NCI-H1105 treated with DMSO at 0.1 percent for 48 hours (cell line): ENCODE measurements at places on chromosomes 6 and 20.

GRCh38 chr6:33740204-33740608, 6.5 kb downstream of the IP6K3 start:
- no peak for DNase-seq

GRCh38 chr6:15990179-15990578, 138.7 kb upstream of the MYLIP start:
- DNase-seq, result no peak

GRCh38 chr6:112218563-112218962, 35.8 kb downstream of the LAMA4 start:
- peak; percentile 65 for DNase-seq

DNA sequence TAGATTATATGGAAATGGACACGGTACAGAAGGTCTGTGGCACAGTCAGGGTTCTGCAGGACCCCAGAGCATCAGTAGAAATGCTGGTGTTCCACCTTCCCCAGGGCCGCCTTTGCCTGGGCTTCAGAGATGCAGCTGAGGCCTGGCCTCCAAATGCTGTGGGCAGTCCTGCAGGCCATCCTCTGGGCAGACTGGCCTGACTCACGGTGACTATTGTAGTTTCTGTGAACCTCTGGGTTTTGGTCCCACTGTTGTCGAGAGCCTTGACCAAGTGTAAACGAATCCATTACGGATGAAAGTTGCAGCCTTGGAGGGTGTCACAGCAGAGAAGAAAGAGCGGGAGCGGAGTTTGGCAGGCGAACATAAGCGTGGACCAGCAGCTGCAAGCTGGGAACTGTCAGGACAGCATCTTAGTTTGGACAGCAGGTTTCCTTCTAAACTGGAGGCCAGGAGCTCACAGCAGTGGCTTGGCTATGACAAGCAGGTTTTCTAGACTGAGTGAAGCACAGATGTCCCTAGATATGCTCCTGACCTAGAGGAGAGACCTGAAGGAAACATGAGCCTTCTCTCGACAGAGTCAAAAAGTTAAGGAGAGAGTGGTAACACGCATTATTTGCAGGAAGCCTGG, 46.2 kb upstream of the BCLAF1 start:
- no peak for DNase-seq
